ENCODE measurements at places on chromosomes 6 and 20.
A peak's percentile ranks its signal among the peaks of the same experiment; 100 is the strongest.

DNA sequence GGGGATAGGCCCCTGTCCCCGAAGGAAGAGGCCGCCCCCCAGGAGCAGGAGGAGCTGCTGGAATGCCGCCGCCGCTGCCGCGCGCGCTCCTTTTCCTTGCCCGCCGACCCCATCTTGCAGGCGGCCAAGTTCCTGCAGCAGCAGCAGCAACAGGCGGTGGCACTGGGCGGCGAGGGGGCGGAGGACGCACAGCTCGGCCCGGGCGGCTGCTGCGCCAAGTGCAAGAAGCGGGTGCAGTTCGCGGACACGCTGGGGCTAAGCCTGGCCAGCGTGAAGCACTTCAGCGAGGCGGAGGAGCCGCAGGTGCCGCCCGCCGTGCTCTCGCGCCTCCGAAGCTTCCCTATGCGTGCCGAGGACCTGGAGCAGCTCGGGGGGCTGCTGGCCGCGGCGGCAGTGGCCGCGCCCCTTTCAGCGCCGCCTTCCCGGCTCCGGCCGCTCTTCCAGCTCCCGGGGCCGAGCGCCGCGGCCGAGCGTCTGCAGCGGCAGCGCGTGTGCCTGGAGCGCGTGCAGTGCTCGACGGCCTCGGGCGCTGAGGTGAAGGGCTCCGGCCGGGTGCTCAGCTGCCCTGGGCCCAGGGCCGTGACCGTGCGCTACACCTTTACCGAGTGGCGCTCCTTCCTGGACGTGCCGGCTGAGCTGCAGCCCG lies 630 bp downstream of the PPP1R3G start:
- no peak for DNase-seq

- no peak for DNase-seq
Measured at GRCh38 chr6:121523628-121524027, 88.2 kb downstream of the GJA1 start.

DNA sequence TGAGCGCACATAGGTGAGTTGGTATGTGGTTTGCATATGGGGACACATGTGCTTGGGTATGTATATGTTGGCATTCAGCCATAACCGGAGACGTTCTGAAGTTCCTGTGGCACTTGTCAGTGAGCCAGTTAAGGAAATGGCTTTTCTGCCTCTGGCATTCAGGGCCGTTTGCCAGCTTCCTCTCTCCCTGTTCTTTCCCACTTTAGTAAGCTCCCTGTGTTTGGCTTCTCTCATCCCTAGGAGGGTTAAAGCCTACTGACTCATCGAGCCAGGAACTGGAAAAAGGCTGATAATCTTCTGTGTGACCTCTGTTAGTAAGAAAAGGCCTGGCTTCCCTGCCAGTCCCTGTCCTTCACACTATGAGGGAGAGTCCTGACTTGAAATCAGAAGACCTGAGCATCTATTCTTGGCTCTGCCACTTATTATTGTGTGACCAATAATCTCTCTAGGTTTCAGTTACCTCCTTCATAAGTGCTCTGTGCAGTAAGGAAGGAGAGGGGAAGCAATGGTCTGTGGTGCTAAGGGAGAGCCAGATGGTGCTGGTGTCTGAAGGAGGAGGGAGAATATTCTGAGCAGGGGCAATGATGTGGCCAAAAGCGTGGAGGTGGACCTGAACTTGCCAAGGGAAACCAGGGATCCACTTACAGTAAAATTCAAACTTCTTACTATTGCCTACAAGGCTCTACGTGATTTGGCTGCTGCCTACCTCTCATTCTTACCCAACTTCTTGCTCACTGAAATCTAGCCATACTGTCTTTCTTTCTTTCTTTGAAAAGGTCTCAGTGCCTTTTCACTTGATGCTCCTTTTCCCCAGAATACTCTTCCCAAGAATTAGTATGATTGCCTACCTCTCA lies 31.4 kb downstream of the ACSS2 start:
- peak; percentile 9 for DNase-seq

GRCh38 chr6:108627692-108628550 lies 67.2 kb downstream of the FOXO3 start:
- no peak for DNase-seq

DNA sequence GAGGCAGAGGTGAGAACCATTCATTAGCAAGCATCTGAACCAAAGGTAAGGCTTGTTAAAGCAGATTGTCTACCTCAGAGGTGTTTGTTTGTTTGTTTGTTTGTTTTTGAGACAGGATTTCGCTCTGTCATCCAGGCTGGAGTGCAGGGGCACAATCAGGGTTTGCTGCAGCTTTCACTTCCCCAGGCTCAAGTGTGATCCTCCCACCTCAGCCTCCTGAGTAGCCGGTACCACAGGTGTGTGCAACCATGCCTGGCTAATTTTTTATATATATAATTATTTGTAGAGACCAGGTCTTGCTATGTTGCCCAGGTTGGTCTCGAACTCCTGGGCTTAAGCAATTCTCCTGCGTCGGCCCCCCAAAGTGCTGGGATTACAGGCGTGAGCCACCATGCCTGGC lies 17.2 kb downstream of the CYP39A1 start:
- no peak for DNase-seq
